IPS DF 6.9 (cell line): ENCODE measurements at places on chromosomes 1 and 21.

GRCh38 chr1:41474490-41475271 lies 9.8 kb downstream of the EDN2 start:
- no peak for DNase-seq

GRCh38 chr1:226632169-226632879 lies 83.8 kb downstream of the STUM start:
- no peak for DNase-seq

- DNase-seq = no peak
Observed at GRCh38 chr1:173553312-173553711, 49.6 kb downstream of the SLC9C2 start.

DNA sequence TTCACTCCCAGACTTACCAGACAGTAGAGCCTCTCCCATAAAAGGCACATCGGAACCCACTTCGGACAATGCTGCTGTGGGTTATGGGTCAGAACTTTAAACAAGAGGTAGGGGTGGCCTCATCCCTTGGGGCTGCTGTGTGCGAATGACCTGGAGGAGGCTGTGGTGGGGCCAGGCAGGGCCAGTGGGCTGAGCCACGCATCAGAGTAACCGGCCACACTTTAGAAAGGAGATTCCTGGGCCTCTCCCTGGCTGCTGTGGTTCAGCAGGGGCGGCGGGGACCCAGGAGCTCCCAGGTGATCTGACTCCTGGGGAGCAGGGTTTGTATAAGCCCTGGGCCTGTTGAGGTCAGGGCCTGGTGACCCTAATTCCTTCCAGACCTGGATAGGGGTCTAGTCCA lies 110.2 kb upstream of the C1orf174 start:
- no peak for DNase-seq

GRCh38 chr1:118987468-118988185 lies 516 bp downstream of the TBX15 start:
- no peak for DNase-seq

GRCh38 chr1:206893380-206893779 lies 3.9 kb upstream of the IL24 start:
- DNase-seq = no peak

DNA sequence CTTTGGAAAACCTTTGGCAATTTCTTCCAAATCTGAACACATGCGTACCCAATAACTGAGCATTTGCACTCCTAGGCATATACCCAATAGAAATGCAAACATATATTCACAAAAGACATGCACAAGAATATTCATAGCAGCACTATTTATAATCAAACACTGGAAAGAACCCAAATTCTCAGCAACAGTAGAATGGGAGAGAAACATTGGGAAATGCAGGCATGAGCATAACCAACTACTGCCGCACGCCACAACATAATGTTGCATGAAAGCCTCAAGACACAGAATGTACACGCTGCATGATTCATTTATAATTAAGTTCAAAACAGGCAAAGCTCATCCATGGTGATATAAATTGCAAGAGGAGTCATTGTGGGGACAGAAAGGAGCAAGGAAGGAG lies 69.5 kb upstream of the FBXO28 start:
- no peak for DNase-seq

GRCh38 chr1:117575586-117576225 lies 30.1 kb upstream of the TENT5C start:
- no peak for DNase-seq

GRCh38 chr1:224087286-224087794 lies 26.6 kb upstream of the FBXO28 start:
- no peak for DNase-seq
